ENCODE measurements at places on chromosomes 5 and 9.

DNA sequence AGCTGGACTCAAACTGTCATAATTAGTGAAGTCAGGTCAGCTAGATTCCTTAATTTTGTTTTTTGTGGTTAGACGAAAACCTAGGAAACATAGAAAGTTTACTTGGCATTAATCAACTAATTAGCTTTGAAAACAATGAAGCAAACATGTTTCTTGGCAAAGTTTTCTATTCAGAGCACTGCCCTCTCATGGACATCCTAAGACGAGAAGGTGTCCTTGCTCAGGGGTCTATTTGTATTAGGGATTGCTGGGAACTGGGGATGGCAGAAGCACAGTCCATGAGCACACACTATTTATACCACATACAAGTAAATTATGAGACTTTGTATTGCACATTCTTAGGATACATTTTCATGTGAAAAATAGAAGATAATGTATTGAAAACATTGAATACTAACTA lies 49.7 kb downstream of the POC5 start:
- peak; percentile 12 for DNase-seq

DNA sequence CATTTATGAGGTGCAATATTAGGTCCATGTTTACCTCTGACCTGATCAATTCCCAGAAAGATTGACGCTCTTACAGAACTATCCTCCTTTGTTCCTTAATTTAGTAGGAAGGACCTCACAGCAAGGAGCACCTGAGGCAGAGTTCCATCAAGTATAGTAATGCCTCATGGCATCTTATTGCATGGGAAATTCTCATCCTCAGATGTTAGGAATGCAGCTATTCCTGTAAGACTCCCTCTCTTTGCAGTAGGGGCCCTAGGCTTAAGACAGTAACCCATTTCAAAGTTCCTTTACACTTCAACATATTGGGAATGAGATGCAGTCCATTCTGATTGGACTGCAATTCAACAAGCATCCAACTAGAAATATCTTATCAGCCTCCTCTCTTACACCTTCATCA lies 69.8 kb downstream of the SLCO4C1 start:
- no peak for DNase-seq

GRCh38 chr9:84139296-84140070 lies 158.9 kb downstream of the RMI1 start:
- DNase-seq = peak; percentile 48

DNA sequence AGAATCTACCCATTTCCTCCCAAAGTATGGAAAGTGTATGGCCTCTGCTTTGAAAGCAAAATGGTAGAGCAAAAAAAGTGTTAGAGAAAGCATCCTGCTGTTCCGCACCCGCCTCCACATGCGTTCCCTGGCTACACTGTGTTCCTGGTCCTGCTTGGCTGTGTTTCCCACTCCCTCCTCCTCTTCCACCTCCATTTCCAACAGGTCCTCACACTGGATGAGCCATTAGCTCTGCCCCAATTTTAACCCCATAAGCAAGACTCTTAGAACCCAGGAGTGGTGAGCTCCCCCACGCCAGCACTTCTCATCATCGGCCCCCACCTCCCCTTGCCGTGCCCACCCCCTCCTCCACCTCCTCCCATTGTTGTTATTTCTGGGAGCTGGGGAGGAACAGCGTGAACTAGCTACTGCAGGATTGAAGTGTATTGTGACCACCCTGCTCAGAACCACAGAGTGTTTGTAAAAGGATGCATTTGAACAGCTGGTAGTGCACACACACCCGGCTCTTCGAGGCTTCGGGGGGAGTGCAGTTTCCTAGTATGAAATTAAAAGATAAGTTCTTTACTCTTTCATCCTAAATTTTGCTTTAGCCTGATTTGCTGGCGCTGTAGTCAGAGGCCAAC lies 120.0 kb downstream of the PDZD2 start:
- no peak for DNase-seq

DNA sequence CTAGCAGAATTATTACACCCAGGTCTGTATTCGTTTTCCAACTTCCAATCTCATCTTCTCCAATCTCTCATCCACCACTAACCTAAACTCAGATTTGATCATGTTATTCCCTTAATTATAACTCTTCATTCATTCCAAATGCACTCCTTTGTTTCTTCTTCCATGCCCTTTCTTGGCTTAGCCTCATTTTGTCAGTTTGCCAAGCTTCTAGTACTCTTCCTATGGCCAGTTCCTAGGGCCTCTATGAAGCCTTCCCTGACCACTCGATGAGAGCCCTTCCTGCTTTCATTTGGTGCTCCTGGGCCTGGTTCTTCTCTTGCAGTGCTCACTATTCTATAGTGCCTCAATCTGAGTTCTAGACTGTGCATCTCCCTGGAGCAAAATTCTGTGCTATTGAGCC lies 5.8 kb downstream of the FAM219A start:
- DNase-seq = no peak

GRCh38 chr5:58276431-58276830 lies 183.5 kb downstream of the PLK2 start:
- no peak for DNase-seq

- DNase-seq = no peak
Measured at GRCh38 chr5:73119451-73120157, 771 bp upstream of the TMEM171 start.

GRCh38 chr9:122070728-122071515 lies 22.2 kb downstream of the TTLL11 start:
- DNase-seq = no peak

DNA sequence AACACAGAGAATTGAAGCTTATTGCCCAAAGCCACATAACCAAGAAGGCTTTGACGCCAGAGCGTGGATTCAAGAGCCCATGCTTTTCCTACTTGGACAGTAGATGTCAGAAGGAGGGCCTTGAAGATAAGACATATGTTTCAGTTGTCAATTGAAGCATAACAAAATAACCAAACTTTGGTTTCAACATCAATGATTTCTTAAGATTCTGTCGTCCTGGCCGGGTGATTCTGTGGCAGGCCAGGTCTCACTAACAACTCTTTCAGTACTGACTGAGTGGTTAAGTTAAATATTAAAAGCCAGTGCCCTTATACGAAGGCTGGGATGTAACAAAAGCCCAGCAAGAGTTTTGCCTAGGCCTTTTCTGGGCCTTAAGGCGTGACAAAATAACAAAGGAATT lies 94.0 kb downstream of the RCL1 start:
- DNase-seq = no peak

- no peak for DNase-seq
Measured at GRCh38 chr5:93331863-93332262, 249.2 kb downstream of the NR2F1-AS1 start.

- DNase-seq = no peak
Measured at GRCh38 chr9:134841180-134841904, 39.3 kb upstream of the FCN2 start.

Measured in NB4 (cell line).